ENCODE measurements at places on chromosomes 2 and 18.

- DNase-seq: no peak
These were observed 51.4 kb upstream of the TRIB2 start for GRCh38 chr2:12665334-12665733.

- DNase-seq: no peak
These were observed 84.3 kb downstream of the PPP1R1C start for GRCh38 chr2:182069908-182070307.

GRCh38 chr2:71674158-71674851, 220.9 kb downstream of the DYSF start:
- no peak for DNase-seq

- DNase-seq: no peak
These were observed 29.2 kb downstream of the CAPN14 start for GRCh38 chr2:31188131-31188530.

DNA sequence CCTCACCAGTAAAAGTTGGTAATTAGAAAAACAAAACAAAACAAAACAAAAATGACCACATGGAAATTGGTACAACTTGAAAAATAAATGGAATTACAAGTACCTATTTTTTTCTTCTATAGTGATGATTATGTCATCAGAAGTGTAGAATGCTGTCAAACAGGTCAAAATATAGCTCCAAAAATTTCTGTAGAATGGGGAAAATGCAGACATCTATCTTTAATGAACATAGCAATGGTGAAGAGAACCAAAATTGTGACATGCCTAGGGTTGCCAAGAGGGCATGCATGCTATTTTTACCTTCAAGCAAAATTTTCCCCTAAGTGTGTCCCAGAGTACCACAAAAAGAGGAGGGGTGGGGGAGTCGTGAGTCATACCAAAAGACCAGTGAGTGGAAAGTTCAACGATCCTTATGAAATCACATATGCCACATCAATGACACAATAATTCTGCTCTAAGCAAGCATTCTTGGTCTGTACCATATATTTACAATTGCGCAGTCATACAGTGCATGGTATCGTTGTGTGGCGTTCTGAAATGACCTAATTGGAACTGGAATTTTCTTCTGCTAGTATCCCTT, 1436.4 kb downstream of the SUCLG1 start:
- DNase-seq: no peak
